ENCODE measurements at places on chromosomes 1 and 21. TPM values are rescaled to one million over a fixed set of nuclear protein-coding genes. Genes with fewer than 3 reads are reported as not detected.

Gene FNBP1L
- total RNA-seq: 30.0 TPM

Gene EPS8L3
- total RNA-seq: 0.43 TPM

Gene DNAH14
- 16.2 TPM for total RNA-seq

Gene TNNT2
- 0.67 TPM for total RNA-seq

Gene AK2
- 159 TPM for total RNA-seq

Gene TEX38
- total RNA-seq: not detected

Gene UBL4B
- total RNA-seq: not detected

Gene MAP3K7CL
- 1.8 TPM for total RNA-seq

Gene ERICH3
- not detected for total RNA-seq

Gene MCOLN3
- total RNA-seq: 2.8 TPM
